NCI-H187 (cell line): ENCODE measurements at places on chromosomes 1 and 21.

GRCh38 chr1:33624261-33624990, 152.0 kb downstream of the ZSCAN20 start:
- DNase-seq: no peak

DNA sequence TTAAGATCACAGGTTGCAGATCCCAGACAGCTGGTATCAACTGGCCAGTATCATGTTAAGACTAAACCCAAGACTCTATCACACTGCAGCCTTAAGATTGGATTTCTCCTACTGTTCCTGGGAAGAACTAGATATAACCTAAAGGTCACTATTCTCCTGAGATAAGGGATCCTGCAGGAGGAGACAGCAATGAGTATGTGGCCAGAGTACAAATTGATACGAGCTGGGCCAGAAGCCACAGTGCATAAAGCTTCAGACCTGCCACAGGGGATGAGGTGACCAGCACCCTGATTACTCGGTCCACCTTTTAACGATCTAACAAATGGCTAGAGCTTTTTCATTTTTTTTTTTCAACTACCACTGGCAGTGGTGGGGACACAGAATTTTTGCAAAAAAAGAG, 31.0 kb downstream of the HSD3B1 start:
- no peak for DNase-seq

GRCh38 chr1:37858931-37859506, 373 bp downstream of the MTF1 start:
- DNase-seq: no peak

- peak; percentile 44 for DNase-seq
Measured at GRCh38 chr21:17513214-17514123, 626 bp downstream of the CXADR start.

- no peak for DNase-seq
Measured at GRCh38 chr1:111474106-111474505, 322 bp downstream of the C1orf162 start.

DNA sequence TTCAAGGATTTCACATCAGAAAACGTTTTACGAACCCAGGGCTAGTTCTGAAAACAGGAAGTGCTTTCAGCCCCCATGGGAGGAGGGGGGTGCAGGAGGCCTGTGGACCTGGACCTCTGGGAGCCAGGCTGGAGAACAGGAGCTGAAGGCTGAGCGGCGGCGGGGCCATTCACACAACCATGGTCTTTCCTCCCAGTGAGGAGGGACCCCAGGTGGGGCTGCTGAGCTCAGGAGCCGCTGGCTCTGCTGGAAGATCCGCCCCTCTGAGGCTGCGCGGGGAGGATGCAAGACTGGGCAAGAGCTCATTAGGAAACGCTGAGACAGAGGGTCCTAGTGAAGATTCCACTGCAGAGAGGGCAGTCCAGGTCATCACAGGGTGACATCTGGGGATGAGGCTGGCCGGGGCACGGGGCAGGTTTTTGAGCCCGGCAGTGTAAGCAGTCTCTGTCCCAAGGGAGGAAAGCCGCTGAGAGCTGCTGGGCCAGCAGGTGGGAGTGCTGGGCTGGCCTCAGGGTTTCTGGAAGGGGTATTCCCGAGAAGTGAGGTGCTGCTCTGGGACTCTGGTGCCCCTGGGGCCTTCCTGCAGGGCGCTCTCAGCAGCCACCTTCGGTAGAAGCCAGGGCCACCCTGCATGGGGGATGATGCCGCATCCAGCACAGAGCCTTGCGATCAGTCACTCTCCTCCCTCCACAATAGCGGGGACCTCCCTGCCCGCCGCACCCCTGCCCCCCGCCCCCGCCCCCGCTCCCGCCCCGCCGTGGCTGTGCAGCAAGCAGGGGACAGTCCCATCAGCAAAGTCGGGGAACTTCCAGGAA, 7.5 kb downstream of the MX2 start:
- DNase-seq: no peak

GRCh38 chr1:53543130-53543777, 84.1 kb downstream of the DMRTB1 start:
- DNase-seq: no peak

- DNase-seq: no peak
Measured at GRCh38 chr1:168726281-168726680, 2.7 kb downstream of the DPT start.

- no peak for DNase-seq
Measured at GRCh38 chr21:38494703-38495102, 3.6 kb downstream of the ERG start.

DNA sequence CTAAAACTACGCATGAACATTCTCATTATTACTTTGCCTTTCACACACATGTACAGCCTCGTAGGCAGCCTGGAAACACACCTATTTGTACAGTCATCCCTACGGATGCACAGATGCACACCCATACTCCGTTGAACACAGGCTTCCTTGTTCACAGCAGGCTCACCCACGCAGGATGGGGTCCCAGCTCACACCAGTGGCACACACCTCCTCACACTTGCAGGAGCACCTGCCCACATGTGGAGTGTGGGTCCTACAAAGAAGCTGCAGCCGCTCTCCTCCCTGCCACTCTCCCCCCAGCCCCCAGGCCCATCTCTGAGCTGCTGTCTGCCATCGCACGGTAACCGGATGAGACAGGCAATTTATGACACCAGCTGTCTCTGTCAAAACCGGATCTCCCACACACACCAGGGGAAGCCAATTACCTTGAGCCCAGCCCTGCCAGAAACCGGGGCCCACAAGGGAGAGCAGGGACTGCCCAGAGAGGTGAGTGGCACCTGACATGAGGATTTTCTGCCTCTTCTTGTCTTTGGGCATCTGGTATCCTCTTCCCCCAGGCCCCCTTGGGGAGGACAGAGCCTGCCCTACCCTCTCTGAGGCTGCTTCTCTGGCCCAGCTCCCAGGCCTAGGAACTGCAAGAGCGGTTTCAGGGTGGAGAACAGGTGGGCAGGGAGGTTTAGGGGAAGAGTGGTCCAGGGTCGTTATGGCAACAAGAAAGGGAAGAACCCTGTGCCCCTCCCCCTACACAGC, 175.4 kb downstream of the IGSF21 start:
- DNase-seq: no peak

DNA sequence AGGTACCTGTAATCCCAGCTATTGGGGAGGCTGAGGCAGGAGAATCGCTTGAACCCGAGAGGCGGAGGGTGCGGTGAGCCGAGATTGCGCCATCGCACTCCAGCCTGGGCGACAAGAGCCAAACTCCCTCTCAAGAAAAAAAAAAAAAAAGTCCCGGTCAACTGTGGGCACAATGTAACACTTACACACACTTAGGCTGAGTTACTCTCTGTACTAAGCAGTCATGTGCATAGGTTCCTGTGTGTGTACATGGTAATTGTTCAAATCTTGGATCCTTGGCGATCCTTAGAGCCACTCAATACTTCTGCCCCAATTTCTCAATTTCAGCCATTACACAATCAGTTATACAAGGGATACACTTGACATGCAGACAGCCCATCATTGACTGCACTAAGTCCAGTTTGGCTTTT, 11.6 kb downstream of the SDCCAG8 start:
- no peak for DNase-seq

DNA sequence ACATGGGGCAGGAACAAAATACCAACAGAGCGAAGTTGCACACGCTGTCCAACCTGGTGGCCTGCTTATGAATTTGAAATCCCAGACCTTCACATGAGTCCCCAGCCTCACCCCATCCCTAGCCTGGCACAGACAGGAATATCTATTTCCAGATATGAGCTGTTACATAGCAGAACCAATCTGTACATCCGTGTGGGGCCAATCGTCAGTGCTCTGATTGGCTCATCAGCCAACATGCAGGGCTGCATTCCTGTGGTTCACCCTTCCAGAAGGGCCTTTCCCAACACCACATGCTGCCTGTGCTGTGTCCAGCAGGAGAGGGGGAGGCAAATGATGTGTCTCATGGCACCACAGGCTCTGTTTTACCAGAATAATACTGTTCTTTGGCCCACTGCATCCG, 31.3 kb downstream of the CCN1 start:
- no peak for DNase-seq

- DNase-seq: no peak
Measured at GRCh38 chr1:236181059-236181458, 38.7 kb downstream of the GPR137B start.

DNA sequence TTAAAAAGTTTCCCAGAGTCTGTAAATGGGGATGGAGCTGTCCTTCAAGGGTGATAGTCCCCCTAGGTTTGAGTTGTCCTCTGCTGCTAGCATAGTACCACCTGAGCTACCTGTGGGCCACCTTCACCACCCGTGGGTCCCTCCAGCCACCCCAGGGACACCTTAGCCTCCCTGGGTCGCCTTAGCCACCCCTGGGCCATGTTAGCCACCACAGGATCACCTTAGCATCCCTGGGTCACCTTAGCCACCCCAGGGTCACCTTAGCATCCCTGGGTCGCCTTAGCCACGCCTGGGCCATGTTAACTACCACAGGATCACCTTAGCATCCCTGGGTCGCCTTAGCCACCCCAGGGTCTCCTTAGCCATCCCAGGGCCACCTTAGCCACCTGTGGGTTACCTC, 67.1 kb downstream of the ADARB1 start:
- no peak for DNase-seq

GRCh38 chr1:156140879-156141707, 12.3 kb upstream of the SEMA4A start:
- no peak for DNase-seq

GRCh38 chr1:45677751-45678245, 8.5 kb downstream of the GPBP1L1 start:
- DNase-seq: no peak

DNA sequence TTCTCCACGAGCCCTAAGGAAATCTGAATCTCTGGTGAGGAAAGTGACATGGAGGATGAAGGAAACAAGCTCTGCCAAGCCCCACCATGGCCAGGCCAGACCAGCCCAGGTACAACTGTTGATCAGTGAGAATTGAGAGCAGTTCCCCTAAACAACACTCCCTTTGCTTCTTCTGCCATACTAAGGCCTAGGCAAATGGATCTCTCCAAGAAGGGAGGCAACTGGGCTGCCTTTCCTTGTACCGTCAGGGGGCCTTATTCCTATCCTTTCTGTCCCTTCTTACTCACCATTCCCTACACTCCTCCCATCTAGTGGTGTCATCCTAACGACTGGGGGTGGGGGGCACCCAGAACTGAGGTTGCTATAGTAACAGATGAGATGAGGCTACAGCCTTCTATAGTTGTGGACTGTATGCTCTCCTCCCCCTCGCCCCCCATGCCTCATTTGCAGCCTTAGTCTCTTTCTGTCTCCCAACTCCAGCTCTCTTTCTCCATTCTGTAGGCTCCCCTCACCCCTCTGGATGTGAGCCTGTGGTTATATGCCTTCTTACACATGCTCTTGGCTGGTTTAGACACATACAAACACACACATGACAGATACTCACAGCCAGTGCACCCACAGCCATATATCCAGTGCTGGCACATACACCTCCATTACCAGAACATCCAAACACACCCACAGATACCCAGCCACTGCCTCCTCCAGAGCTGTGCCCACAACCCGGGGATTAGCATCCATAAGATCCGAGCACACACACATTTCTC, 3.6 kb downstream of the PEA15 start:
- no peak for DNase-seq

DNA sequence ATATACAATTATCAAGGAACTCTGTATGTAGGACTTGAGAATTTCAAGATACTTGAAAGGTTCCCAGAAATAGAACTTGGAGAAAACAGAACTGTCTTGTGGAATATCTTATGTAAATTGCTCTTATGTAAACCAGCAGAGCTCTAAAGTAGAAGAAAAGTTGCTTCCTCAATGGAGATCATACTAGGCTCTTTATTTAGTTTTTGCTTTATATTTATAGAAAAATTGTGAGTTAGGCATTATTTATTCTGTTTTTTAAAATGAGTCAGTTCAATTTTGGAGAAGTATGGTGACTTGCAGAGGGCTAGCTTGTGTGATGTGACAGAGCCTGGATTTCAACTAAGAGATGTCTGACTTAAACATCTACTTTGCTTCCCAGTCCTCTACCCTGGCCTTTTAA, 40.4 kb downstream of the ATP6V1G3 start:
- DNase-seq: no peak

- DNase-seq: no peak
Measured at GRCh38 chr1:174393885-174394284, 53.9 kb upstream of the GPR52 start.

GRCh38 chr1:42381280-42381673, 685 bp downstream of the RIMKLA start:
- DNase-seq: no peak

DNA sequence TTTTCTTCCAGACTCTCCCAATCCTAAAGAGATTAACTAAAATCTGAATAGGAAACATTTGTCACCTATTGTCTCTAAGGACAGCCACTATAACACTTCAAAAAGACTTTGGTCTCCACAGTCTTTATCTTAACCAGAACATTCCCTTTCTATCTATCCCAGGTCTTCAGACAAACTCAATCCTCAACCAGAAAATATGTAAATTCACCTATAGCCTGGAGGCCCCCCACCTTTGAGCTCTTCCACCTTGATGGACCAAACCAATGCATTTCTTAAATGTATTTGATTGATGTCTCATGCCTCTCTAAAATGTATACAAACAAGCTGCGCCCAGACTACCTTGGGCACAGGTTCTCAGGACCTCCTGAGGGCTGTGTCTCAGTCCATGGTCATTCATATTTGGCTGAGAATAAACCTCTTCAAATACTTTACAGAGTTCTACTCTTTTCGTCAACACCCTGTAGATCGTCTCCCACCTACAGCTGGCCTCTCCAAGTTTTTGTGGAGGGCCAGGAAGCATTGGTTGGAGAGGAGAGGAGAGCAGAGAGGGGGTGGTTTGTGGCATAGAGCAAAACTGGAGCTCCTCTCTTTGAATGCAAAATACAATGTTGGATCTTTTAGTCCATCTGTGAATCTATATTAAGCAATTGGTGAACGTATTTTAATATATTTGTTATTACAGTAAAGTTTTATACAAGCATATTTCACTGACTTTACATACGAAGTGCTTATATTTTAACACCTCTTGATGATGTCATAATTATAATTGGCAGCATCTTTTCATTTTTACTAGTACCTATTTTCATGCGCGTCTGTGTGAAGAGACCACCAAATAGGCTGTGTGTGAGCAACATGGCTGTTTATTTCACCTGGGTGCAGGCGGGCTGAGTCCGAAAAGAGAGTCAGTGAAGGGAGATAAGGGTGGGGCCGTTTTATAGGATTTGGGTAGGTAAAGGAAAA, 230.7 kb upstream of the DUSP10 start:
- DNase-seq: no peak

GRCh38 chr1:33394770-33395169, 36.1 kb downstream of the PHC2 start:
- DNase-seq: no peak

- DNase-seq: no peak
Measured at GRCh38 chr1:172496678-172497077, 36.3 kb upstream of the SUCO start.

DNA sequence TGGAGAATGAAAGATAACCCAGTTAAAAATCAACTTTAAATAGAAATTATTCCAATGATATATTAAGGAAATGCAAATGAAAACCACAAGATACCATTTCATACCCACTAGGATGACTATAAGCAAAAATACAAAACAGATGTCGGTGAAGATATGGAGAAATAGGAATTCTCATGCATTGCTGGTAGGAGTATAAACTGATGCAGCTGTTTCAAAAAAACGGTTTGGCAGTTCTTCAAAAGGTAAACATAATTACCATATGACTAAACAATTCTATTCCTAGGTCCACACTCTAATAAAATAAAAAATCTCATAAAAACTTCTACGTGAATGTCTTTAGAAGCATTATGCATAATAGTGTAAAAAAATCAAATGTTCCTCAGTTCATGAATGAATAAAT, 763.3 kb upstream of the BRINP3 start:
- DNase-seq: no peak
